Fibroblast of skin of back (primary cell): ENCODE measurements at places on chromosomes 6 and 20.

- DNase-seq: no peak
Measured at GRCh38 chr6:4323322-4323721, 187.9 kb upstream of the ECI2 start.

DNA sequence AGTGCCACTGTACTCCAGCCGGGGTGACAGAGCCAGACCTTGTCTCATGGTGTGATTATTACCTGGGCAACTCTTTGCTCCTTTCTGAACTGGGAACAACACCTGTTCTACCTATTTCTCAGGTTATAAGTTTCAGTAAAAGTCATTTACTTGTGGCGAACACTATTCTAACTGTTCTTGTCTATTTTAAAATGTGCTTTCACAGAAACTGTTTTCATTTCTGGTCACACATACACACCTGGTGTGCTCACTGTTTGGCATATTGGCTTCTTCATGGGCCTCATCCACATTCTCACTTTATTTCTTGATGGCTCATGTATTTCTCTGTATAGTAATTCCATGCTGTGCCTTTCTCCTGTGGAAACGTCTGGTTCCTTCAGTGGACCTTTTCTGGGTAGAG, 30.5 kb upstream of the XRN2 start:
- DNase-seq: no peak

DNA sequence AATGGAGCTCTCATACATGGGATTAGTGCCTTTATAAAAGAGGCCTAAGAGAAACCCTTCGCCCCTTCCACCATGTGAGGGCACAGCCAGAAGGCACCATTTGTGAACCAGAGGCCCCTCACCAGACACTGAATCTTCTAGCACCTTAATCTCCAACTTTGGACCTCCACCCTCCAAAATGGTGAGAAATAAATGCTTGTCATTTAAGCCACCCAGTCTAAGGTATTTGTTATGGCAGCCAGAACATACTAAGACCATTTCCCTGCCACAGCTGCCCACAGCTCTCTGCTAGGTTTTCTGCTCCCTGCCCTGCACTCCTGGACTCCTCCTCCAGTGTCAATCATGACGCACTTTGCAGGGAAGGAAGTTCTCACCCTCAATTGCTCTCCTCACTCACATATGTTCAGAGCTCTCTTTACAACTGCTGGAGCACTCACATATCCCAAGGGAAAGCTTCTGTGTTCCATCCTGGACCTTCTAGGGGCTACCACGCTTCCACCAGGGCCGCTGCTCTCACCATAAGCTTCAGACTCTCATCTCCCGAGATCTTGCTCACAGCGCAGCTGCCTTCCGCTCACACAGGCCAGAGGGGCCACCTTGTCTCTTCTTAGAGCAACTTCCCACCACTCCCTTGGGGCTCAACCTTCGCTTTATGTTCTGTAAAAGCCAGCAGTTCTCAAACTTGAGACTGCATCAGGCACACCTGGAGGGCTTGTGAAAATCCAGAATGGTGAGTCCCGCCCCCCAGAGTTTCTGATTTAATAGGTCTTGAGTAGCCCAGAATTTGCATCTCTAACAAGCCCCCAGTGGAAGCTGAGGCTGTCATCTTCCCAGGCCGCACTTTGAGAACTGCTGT, 1.6 kb upstream of the LY86 start:
- no peak for DNase-seq

- DNase-seq: peak; percentile 68
Measured at GRCh38 chr6:142810952-142811514, 133.9 kb downstream of the HIVEP2 start.

- DNase-seq: no peak
Measured at GRCh38 chr20:44583157-44583556, 778 bp downstream of the PKIG start.

DNA sequence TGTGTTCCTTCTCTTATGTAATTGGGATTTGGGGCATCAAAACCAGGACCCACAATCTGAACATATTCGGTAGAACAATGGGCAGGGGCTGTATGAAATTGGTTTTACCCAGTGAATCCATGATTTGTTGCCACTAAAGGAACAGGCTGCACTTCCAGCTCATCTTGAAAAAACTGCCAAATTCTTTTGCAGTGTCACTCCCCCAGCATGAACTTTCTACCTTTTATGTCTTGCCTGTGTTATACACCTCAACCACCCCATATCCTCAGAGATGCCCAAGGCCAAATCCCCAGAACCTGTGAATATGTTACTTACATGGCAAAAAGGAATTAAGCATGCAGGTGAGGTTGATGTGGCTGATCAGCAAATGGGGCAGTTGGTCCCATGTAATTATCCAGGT, 280.2 kb upstream of the ECI2 start:
- no peak for DNase-seq

- peak; percentile 25 for DNase-seq
Measured at GRCh38 chr6:52550014-52550575, 26.8 kb downstream of the TRAM2 start.

DNA sequence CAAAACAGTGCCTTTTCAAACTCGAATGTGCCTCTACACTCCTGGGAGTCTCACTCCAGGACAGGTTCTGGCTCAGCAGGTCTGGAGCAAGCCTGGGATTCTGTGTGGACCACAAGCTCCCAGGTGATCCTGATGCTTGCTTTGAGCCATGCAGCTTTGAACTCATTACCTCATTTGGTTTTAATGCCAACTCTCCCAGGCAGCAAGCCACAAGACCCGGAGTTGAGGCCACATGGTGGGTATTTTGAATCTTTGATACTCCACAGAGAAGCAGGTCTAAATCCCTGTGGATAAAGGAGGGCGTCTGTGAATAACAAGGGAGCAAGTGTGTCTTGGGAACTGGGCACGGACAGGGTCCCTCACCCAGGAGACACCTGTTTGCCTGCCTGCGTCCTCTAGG, 205.4 kb upstream of the CST7 start:
- DNase-seq: no peak

- DNase-seq: no peak
Measured at GRCh38 chr20:57383447-57384347, 7.5 kb upstream of the RBM38 start.

DNA sequence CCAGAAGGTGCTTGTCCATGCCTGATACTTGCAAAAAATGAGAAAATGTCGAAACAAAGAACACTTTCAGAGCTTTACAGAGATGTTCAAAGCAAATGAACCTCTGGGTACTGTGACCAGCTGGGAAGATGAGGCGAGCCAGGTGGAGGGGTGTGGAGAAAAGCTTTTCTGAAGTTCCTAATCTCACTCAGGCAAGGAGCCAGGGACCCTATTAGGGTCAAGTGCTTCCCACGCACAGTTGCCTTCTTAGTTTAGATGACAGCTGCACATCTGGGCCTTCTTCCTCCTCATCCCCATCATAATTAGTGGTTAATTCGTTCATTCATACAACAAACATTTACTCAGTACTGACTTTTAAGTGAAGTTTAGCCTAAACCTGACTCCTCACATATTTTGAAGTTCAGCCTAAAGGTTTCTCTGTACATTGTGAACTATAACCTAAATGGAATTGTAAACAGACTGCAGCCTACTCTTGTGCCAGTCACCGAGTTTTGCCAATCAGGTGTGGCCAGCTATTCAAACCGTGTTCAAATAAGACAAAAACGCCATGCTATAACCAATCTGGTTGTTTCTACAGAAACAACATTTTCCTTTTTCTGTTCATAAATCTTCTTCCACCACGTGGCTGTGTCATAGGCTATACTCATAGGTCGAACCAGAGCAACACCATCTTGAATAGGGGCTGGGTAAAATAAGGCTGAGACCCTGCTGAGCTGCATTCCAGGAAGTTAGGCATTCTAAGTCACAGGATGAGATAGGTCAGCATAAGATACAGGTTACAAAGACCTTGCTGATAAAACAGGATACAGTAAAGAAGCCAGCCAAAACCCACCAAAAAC, 19.3 kb upstream of the AHCY start:
- no peak for DNase-seq

DNA sequence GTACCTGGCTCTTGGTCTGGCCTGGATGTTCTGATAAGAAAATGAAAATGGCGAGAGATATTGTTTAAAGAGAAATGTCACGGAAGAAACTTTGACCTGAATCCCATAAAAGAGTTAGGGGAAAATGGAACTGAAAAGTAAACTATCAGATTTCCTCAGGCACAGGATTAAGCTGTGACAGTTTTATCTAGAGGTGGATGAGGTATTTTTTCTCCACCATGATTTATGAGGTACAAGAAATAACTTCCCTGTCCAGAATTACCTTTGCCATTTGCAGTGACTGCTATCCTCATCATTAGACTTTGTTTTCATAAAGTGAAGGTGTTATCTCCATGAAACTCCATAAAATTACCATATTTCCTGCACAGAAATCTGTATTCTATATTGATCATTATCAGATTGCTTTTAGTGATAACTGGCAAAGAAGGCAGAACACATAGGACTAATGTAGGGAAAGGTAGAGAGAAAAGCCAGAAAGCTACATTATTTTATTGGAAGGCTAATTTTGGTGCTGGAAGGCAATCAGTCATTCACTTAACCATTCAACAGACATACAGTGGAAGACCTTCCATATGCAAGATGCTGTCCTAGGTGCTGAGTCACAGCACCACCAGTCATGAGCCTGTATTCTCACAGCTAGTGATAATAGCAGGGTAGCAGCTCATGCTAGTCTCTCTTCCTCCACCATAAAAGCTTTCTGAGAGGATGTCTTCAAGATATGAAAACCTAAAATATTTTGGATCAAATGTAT, 427.3 kb upstream of the CITED2 start:
- DNase-seq: peak; percentile 42

DNA sequence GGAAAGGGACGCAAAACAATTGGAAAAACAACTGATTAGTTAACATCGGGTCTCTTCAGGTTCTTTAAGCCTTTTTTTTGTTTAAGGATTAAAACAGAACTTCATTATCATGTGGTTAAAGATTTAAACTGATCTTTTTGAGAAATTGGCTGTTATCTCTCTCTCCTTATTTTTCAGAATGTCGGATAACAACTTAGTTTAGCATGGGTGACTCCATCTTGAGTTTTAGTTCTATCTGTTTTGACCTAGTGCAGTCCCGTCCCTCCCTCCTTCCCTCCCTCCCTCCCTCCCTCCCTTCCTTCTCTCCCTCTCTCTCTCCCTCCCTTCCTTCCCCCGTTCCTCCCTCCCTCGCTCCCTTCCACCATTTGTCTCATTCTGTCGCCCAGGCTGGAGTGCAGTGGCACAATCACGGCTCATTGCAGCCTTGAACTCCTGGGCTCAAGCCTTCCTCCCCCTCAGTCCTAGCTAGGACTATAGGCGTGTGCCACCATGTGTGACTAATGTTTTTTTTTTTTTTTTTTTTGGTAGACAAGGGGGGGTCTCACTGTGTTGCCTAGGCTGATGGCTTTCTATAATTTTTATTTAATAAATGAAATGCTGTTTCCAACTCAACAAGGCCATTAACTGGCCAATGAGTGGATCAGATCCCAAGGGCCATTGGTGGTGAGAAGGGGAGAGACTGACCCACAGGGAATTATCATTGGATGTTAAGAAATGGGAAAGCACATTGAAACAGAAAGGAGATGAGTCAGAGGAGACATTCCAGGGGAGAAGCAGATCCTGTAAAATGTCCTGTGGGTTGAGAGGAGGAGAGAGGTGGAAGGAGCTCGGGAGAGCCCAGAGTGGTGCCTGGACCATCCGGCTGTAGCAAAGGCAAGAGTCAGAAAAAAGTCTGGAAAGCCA, 13.6 kb downstream of the BAK1 start:
- no peak for DNase-seq

GRCh38 chr6:30610065-30610464, 7.0 kb downstream of the PPP1R10 start:
- DNase-seq: no peak

GRCh38 chr6:158697811-158698210, 48.0 kb downstream of the SYTL3 start:
- peak; percentile 44 for DNase-seq

GRCh38 chr6:451847-452246, 60.3 kb downstream of the IRF4 start:
- no peak for DNase-seq

DNA sequence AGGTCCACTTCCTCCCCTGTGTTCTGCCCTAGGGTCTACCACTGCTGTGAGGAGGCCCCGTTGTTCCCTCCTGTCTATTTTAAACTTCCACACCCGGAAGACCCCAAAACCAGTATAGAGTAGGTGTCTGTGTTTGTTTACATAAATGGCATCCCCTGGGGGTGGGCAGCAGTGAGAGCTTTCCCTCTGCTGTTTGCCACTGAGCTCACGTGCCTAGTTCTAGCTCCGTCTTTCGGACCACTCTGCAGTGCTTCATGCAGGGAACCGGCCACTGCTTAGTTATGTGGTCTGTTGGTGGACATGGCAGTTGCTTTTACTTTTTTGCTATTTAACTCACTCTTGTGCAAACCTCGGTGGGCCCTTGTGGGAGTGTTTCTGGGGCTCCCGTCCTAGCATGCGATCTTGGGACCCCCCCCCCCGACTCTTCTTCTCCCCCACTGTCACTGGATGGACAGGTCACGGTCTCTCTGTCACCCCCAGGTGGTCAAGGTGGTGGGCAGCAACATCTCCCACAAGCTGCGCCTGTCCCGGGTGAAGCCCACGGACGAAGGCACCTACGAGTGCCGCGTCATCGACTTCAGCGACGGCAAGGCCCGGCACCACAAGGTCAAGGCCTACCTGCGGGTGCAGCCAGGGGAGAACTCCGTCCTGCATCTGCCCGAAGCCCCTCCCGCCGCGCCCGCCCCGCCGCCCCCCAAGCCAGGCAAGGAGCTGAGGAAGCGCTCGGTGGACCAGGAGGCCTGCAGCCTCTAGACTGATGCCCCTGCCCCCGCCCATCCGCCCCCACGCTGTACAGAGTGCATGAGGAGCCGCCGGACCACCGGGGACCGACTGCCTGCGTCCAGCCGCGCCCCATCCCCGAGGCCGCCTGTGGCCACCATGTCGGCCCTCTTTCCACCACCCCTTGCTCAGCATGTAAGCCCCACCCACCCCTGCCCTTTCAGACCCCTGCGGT, 40.9 kb downstream of the VSTM2L start:
- DNase-seq: no peak

DNA sequence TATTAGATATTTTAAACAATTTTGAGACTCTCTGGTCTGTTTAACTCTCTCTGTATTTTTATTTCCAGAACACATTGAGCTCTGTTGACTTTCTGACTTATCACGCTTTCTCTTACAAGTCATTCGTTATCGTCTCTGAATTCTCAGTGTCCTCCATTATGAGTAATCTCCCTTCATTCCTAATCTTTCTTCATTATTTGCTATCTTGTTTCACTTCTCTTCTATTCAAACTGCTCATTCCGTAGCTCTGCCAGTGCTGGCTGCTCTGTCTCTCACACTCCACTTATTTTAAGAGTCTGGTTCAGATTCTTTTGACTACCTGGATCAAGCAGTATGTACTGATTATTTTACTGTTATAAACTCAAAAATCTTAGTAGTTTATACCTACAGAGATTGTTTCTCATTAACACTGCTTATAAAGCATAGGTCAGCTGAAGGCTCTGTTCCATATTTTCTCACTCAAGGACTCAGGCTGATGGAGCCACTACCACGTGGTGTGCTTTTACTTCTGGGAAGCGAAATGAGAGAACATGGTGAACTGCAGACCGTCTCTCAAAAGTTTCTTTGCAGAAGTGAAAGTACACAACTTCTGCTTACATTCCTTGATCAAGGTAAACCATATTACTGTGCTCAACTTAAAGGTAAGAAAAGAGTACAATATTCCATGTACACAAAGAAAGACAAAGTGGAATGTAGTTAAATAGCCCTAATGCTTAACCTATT, 485.2 kb downstream of the GRIK2 start:
- DNase-seq: no peak
